ENCODE measurements at places on chromosomes 6 and 20.

- no peak for DNase-seq
These were observed 5.9 kb upstream of the TUBB2B start for GRCh38 chr6:3233321-3233720.

- no peak for DNase-seq
These were observed 4.9 kb upstream of the GINS1 start for GRCh38 chr20:25402583-25402982.

DNA sequence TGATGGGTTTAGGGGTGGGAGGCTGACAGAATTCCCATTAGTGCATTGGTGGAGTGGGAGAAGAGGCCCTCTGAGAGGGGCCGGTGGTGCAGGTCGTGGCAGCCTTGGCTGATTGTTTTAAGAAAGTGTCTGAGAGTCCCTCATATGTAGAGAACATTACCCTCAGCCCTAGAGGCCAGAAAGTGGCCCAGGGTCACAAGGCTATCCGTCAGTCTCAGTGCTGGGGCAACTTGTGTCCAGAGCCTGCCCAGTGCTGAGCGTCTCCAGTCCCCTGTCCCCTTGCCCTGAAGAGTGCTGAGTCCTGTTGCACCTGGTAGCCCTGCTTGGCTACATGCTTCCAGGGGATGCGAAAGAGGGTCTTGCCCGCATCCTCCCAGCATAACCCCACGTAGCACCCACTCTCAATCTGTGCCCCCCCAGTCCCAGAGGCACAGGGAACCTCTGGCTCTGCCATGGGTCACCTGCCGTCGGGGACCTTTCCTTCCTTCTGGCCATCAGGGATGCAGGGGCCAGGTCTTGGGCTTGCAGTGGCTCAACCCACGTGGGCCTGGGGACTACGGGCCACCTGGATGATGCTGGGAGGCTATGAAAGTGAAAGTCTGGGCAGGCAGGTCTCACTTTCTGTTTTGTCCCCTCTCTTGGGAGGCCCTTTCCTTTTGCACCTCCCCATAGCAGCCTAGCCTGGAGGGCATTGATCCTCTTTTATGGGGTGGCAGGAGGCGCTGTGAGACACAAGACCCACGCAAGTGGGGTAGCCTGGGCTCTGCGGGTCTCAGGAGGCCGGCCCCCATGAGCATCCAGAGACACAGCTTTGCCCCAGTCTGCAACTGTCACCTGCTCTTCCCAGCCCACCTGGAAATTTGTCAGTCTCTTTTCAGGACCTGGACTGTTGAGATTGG lies 12.2 kb downstream of the DUSP15 start:
- no peak for DNase-seq

GRCh38 chr6:115898246-115898645 lies 162.4 kb downstream of the FRK start:
- DNase-seq = no peak

DNA sequence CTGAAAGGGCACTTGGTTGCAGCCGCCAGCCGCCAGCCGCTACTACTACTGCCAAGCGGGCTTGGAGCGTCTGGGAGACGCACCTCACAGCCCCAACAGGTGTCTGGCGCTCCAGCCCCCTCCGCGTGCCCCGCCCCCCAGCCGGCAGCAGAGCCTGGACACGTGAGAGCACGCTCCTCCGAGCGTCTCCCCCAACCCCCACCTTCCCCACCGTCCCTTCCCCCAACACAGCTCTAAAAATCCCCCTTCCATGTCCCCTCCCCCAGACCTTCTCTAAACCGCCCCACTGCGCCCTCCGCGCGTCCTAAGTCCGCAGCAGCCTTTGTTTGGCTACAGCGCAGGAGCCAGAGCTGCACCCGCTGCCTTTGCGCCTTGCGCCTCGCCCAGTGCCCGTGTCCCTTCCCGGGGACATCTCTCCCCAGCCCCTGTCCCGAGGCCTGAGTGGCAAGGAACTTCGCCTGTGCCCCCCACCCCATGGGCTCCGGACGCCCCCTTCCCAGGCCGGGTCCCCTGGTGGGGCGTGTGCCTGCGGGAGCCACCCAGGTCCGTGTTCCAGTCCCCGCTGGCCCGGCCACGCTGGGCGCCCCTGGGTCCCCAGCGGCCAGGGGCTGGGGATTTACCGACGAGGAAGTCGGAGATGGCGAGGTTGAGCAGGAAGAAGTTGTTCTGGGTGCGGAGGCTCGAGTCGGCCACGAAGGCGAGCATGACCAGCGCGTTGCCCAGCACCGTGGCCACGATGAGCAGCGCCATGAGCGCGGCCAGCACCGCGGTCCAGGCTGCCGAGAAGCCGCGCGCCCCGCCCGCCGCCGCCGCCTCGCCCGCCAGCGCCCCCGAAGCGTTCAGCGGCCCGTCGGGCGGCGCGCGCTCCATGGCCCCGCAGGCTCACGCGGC lies 732 bp downstream of the HRH3 start:
- DNase-seq = no peak

DNA sequence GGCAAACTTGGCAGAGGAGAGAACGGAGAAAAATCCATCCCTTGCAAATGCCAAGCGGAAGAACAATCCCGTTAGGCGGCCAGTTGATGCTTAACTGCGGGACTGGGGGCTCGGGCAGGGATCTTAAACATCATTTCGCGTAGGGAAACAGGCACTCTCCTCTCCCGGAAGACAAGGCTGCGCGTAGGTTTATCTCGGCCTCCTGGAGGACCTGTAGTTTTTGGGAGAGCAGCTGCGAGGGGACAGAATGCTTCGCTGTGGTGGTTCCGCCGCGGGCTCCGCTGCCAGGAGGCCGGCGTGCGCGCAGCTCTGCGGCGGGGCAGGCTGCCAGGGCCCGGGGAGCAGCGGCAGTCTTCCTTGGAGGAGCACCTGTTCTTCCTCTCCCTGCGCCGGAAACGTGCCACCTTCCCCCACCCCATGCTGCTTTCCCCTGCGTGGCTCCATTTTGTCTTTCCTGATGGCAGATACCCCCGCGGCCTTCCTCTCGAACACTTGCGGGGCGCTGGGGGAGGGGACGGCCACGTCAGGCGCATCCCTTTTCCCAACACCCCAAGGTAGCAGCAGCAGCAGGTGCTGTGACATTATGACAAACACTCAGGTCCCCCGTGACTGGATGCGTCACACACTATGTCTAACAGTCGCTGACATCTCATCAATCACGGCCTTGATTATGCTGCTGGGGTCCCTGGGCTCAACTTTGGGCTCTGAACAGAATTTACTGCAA lies 230.7 kb upstream of the BTBD3 start:
- DNase-seq = no peak

DNA sequence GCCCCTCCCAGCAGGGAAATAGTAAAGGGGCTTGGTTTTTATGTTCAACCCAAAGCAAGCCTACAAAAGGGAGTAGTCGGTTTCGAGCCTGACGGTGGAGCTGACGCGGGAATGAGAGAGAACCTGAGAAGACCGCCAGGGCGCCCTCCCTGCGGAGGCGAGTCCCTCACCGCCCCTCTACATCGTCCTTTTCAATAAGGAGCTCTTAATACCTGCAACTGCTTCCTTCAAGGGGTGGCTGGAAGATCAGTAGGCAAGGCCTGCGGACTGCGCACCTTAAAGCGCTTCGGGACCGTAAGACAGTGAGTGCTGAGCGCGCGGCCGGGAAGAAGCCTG lies 709 bp upstream of the ZNF76 start:
- DNase-seq = peak; percentile 65

GRCh38 chr20:62413896-62414481 lies 6.9 kb upstream of the CABLES2 start:
- no peak for DNase-seq

GRCh38 chr6:22664968-22665367 lies 95.6 kb downstream of the HDGFL1 start:
- no peak for DNase-seq

- DNase-seq = no peak
These were observed 1.9 kb downstream of the PLTP start for GRCh38 chr20:45909817-45910669.

DNA sequence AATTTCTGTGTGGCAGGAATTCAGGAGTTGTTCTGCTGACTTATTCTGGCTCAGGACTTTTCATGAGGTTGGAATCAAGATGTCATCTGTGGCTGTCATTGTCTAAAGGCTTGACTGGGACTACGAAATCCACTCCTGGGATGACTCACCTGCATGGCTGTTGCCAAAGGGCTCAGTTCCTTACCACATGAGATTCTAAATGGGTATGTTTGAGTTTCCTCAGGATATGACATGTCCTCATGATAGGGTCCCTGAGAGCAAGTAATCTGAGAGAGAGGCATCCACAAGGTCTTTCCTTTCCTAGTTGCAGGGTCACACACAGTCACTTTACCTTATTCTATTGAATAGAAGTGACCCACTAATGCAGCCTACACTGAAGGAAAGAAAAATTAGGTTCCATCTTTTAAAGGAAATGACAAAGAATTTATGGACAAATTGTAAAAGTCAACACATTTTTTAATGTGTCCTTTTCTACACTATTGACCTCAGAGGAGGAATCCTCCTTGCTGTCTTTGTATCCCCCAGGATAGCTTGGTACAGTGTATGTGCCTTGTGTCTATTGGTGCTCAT lies 1025.0 kb upstream of the GJE1 start:
- DNase-seq = no peak

- no peak for DNase-seq
These were observed 1.7 kb downstream of the SHLD1 start for GRCh38 chr20:5751856-5752255.

DNA sequence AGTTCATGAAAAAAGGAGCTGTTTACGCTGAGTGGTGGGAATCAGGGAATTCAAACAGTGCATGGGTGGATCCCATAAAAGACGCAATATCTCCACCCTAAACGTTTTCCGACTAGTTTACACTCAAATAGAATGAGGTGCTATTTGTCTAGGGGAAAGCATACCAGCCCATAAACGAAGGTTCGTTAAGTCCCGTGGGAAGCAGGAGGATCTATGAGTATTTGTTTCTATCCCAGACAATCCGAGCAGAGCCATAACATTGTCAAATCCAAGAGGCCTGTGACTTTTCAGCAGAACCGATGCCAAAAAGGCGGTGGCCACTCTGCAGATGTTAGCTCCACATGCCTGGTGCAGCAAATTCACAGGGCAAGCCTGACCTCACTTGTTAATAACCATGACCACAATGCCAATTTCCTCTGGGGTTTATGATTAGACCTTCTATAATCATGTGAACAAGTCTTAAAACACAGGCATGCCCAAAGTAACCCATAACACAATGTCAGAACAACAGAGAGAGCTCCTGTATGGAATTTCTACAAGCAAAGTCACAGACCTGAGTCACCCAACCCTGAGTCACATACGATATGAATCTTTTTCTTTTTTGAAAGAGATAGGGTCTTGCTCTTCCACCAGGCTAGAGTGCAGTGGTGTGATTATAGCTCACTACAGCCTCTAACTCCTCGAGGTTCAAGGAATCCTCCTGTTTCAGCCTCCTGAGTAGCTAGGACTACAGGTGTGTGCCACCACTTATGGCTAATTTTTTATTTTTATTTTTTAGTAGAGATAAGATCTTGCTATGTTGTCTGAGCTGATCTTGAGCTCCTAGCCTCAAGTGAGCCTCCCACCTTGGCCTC lies 123.3 kb downstream of the KIF13A start:
- DNase-seq = no peak

DNA sequence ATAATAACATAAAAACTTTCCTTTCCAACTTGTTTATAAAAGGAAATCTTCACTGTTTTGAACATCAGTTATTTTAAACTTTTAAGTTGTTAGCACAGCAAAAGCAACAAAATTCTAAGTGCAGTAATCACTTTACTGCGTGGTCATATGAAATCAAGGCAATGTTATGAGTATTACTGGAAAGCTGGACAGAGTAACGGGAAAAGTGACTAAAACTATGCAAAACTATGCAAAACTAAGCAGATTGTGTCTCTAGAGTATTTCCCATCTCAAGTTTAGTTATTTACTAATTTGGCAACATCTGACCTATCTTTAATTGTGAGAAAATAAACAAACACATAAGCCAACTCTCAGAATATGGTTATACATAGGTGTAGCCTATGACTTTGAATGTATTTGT lies 10.9 kb upstream of the ANKEF1 start:
- DNase-seq = no peak

- peak; percentile 86 for DNase-seq
These were observed 22.5 kb downstream of the MOCS3 start for GRCh38 chr20:50980851-50981713.

GRCh38 chr20:15031546-15032351 lies 694.3 kb upstream of the FLRT3 start:
- DNase-seq = no peak

DNA sequence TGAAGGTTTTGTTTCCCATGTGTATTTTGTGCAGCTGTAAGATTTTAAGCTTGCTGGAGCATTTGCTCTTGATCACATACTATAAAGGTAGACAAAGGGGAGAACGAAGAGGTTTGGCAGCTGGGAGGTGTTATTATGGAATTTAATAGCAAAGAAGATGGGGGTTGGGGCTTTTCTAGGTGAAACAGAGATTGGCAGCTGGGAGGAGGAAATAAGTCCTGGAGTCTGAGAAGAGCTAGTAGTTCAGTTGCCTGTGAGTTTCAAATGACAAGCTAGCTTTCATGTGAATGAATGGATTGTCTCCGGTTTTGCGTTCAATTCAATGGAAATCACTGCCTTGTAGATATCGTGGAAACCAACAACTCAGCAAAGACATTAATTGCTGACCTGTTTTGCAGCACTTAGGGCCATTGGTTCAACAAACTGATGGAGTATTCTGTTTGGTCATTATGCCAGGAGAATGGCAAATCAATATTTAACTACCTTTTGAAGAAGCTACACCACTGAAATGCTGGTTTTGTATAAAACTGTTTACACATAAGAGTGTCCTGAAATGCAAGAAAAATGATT lies 38.1 kb upstream of the FLRT3 start:
- no peak for DNase-seq

- no peak for DNase-seq
These were observed 113.6 kb upstream of the DST start for GRCh38 chr6:56756219-56756789.

DNA sequence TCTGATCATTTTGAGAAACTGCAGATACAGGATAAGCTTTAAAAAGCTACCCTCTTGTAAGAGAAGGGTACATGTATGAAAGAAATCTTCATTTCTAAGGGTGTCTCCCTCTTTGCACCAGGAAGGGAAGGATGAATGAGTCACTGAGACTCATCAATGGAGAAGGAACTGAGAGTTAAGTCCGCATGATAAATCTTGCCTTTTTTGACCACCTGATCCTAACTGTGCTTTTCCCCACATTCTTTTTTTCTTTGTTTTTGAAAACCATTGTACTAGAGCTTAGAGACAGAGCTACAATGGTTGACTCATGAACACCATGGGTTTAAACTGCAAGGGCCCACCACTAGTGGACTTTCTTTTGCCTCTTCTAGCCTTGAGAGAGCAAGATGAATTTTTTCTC lies 353.0 kb upstream of the RGS17 start:
- DNase-seq = no peak

- DNase-seq = no peak
These were observed 88.1 kb downstream of the GRM4 start for GRCh38 chr6:34057790-34058189.

All from stimulated activated CD8-positive, alpha-beta memory T cell treated with anti-CD3 and anti-CD28 coated beads, Interleukin-4, amount 100 ng/mL, for 48 hours (primary cell).